Stomach (tissue), 19 donors: ENCODE measurements at places on chromosomes 7 and 10. TPM values are rescaled to one million over a fixed set of nuclear protein-coding genes. Genes with fewer than 3 reads are reported as not detected.
A peak's percentile ranks its signal among the peaks of the same experiment; 100 is the strongest.

- no peak for DNase-seq
These were observed 84.0 kb downstream of the HIPK2 start for GRCh38 chr7:139693651-139694388.

GRCh38 chr7:55336540-55336939 lies 28.6 kb upstream of the LANCL2 start:
- DNase-seq, result no peak

- no peak for DNase-seq
These were observed 56.5 kb downstream of the LMBR1 start for GRCh38 chr7:156836443-156836842.

The GARIN1A gene
- total RNA-seq, result 1.1 TPM

DNA sequence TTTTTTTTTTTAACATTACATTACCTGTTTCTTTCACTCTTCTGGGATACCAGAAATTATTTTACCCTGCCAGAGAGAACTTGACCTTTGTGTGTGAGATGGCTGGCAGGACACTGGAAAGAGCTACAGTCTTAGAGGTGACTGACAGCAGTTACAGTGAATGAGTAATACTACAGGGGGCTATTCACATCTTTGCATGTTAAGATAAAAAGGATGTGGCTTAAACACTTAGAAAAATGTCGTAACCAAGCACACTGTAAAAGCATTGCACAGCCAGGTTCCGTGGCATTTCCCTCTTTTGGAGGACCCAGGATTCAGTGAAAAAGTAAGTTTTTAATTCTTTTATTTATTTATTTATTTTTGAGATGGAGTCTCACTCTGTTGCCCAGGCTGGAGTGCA lies 18.8 kb upstream of the TBC1D12 start:
- no peak for DNase-seq

DNA sequence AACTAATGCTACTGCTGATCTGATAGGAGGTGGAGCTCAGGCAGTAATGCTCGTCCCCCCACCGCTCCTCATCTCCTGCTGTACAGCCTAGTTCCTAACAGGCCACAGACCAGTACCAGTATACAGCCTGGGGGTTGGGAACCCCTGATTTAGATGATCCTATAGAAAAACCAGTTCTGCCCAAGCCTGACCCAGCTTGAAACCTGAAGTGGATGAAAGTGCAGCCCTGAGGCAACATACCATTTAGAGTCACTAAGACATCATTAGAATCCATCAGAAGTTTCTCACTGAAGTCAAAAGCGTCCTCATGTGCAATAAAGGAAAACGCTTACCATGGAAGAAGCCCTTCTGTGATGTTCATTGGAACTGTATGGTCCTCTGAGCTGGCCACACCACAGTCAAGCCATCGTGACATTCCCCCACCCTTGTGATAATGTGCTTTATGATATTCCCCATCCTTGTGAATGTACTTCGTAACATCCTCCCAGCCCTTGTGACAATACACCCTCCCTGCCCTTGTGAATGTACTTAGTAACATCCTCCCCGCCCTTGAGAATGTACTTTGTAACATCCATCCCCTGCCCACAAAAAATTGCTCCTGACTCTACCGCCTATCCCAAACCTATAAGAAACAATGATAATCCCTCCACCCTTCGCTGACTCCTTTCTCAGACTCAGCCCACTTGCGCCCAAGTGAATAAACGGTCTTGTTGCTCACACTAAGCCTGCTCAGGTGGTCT lies 65.9 kb upstream of the HECTD2 start:
- DNase-seq, result no peak

- no peak for DNase-seq
These were observed 31.6 kb downstream of the ABCB5 start for GRCh38 chr7:20647036-20647435.

The HOGA1 gene
- total RNA-seq, result not detected

- no peak for DNase-seq
These were observed 17.9 kb upstream of the MTERF1 start for GRCh38 chr7:91898240-91898992.

DNA sequence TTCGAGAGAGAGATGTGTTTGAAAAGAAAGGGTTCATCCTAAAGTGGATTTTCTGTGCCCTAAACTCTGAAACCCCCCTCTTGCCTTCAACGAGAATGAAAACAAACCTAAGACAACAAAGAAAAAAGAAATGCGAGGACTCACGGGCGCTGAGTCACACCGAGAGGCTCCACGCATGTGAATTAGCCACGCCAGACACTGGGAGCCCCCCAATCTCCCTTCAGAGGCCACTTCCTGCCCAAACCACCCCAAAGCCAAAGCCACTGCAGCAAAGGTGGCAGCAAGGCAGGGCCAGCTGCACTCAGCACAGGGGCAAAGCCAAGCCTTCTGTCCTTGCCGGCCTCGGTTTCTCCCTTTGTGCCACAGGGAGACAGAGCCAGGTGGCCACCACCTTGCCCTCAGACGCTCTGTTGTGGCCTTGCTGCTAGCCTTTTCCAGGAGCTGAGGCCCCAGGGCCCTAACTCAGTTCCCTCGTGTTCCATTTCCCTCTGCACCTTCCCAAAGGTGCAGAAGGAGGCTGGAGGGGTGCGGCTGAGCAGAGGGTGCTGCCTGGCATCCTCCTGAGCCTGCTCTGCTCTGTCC lies 93.3 kb downstream of the FAM53B start:
- no peak for DNase-seq

DNA sequence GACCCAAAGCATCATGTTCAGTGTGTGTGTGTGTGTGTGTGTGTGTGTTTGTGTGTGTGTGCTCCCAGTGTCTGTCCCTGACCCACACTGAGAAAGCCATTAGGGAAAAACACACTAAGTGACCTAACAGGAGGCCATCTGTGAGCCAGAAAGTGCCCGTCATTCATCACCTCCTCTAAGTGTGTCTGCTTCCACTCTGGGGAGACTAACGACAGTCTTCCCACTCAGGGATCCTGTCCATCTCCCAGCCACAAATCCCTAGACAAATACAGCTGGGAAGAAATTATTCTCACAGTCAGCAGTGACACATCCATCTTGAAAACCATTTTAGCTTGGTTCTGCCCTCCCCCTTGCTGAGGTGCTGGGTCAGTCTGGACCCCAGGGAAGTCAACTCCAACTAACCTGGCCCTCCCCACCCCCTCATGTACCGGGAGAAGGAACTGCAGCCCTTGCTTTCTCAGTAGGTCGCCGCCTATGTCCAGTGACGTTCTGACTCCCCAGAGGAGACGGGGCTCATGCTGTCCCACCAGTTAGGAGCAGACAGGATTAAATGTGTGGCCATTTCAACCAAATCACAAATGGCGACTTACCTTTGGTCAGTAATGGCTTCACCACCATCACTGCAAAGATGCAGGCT lies 296.5 kb upstream of the ZNF32 start:
- DNase-seq, result no peak

The ICA1 gene
- 95.6 TPM for total RNA-seq

- peak; percentile 69 for DNase-seq
These were observed 22.9 kb upstream of the NANOS1 start for GRCh38 chr10:119006451-119007210.

The OR13A1 gene
- not detected for total RNA-seq

DNA sequence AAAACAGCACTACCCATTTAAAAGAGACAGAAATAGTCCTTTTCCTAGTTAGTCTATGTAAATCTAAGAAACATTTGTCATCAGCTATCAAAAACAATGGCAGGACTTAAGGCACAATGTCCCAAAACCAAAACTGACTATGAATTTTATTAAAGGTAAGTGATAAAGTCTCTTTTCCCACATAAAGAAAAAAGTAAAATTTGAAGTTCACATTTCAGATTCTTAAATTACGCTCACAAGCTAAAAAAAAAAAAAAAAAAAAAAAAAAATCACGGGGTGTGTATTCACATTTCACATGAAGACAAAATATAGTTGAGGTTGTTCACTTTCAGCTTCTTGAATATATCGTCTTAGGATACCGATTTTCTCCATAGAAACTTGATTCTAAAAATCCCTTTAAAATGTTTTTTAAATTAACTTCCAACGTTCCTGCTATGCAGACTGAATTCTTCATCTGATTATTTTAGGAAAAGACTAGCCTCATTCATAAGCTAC lies 1.6 kb downstream of the P4HA1 start:
- DNase-seq, result no peak

DNA sequence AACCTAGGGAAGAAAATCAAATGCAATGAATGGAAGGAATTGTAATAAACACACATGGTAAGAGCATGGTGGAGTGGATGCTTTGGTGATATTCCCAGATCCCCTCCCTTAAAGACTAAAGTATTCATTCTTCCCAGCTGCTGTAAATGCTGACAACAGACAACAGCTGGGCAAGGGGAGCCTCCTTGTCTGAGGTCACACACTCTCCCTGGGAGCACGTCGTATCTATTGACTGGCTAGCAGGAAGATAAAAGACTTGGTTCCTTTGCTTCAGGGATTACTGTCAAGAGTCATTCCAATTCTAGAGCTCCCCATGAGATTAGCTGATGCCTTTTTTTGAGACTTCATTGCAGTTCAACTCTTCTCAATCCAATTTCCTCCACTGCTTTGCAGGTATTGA lies 443.5 kb upstream of the ETV1 start:
- no peak for DNase-seq

DNA sequence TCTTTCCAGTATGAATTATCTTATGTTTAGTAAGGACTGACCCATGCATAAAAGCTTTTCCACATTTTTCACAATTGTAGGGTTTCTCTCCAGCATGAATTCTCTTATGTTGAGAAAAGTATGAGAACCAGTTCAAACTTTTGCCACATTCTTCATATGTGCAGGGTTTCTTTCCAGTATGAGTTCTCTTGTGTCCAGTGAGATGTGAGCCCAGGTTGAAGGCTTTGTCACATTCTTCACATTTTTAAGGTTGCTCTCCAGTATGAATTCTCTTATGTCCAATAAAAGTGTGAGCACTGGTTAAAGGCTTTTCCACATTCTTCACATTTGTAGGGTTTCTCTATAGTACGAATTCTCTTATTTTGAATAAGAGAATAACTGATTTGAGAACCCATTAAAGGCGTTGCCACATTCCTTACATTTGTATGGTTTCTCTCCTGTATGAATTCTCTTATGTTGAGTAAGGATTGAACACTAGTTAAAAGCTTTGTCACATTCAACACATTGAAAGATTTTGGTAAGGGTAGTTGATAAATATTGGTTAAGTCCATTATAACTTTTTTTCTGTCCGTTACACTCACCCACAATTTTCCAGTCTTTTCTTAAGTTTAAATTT lies 911.0 kb upstream of the ZNF722 start:
- no peak for DNase-seq
